ENCODE measurements at places on chromosomes 6 and 20.

GRCh38 chr20:33437141-33437911 is 6.2 kb downstream of the SNTA1 start:
- no peak for DNase-seq

DNA sequence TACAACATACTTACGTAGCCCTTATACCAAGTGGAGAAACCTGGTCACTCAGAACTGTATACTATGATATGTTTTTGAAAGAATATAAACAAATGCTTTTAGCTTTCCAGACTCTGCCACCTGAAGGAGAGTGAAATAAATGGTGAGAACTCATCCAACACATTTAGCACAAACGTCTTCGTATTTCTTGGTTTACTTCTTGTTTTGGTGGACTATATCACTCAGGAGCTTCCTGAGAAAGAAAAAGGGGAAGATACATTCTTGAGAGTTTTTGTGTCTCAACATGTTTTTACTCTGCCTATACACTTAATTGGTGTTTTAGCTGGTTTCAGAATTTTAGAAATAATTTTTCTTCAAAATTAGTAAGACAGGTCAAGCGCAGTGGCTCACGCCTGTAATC is 19.4 kb upstream of the CTAGE9 start:
- no peak for DNase-seq

DNA sequence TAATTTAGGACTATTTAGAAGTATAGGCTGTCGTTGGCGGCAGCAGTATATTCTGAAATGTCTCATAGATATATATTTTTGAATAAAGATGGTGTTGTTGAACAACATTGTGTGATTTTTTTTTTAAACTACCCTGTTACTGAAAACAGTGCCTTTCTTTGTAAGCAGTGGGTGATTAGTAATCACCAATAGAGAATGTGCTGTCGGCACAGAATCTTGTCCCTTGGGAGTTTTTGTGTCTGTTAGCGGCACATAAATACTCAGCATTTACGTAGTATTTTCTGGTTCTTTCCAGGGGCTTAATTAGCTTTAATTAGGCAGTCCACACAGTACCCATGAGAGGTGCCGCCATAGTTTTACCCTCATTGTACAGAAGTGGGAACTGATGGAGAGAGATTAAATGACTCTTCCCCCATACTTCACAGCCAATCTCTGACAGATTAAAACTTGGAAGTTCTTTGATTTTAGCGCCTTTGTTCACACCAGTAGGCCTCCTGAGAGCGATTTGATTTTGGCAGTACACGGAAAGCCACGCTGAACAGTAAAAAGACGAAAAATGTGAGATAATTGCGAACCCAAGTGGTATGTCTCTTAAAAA is 58.8 kb downstream of the RPRD1B start:
- DNase-seq: no peak

GRCh38 chr20:48056218-48056617 is 270.9 kb upstream of the SULF2 start:
- no peak for DNase-seq

DNA sequence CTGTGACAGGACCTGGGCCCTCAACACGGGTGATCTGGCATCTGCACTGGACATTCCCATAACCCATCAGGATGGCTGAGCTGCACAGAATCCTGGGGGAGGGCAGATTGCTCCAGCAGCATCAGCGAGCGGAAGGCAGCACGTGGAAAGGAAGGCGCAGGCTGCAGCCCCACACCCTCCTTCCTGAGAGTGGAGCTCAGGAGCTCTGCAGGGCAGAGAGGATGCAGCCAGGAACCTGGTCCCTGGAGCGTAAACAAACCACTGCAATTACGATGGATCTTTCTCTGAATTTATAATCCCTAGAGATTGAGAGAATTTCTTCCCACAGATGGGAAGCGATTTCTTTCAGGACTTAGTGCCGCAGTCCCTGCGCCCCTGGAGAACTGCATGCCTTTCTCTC is 39.7 kb upstream of the EMILIN3 start:
- no peak for DNase-seq

- peak; percentile 94 for DNase-seq
Measured at GRCh38 chr20:634148-634925, 18.7 kb downstream of the SRXN1 start.

GRCh38 chr6:128925765-128926164 is 42.8 kb downstream of the LAMA2 start:
- DNase-seq: no peak

DNA sequence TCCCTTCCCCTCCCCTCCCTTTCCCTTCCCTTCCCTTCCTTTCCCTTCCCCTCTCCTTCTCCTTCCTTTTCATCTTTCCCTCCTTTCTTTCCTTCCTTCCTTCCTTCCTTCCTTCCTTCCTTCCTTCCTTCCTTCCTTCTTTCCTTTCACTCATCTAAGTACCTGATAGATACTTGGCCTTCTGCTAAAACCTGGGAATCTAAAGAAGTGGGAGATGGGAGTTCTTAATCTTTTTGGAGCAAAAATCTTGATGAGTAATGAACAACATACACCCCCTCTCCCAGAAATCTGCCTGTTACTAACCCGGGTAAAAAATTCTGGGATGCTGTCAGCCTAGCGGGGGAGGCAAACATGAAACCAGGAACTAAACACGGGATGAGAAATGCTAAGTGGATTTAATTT is 100.7 kb downstream of the VEGFA start:
- DNase-seq: no peak

- no peak for DNase-seq
Measured at GRCh38 chr6:50380406-50381098, 330.8 kb upstream of the DEFB112 start.

DNA sequence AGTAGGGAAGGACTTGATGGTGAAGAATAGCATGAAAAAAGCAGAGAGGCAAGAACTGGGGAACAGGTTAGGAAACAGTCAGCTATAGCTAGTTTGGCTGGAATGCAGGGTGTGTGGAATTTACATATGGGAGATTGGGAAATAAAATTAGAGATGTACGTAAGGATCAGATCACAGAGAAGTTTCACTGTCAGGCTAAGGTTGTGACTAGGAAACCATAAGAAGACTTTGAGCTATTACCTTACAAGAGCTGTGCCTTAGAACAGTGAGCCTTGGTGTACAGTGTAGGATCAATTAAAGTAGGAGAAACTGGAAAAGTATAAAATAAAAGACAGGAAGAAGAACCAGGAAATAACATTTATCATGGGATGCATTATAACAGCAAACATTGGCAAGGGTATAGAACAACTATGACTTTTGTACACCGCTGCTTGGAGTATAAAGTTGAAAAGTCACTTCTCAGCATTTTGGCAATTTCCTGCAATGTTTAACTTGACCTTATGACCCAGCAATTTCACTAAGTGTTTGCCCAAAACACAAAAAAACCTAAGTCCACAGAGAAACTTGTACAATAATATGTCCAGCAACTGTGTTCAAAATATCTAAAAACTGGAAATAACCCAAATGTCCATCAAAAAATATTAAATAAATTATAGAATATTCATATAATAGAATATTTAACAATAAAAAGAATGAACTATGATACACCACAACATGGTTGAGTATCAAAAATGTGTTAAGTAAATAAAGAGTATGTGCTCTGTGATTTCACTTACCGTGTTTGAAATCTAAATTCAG is 31.2 kb upstream of the SPTLC3 start:
- no peak for DNase-seq

DNA sequence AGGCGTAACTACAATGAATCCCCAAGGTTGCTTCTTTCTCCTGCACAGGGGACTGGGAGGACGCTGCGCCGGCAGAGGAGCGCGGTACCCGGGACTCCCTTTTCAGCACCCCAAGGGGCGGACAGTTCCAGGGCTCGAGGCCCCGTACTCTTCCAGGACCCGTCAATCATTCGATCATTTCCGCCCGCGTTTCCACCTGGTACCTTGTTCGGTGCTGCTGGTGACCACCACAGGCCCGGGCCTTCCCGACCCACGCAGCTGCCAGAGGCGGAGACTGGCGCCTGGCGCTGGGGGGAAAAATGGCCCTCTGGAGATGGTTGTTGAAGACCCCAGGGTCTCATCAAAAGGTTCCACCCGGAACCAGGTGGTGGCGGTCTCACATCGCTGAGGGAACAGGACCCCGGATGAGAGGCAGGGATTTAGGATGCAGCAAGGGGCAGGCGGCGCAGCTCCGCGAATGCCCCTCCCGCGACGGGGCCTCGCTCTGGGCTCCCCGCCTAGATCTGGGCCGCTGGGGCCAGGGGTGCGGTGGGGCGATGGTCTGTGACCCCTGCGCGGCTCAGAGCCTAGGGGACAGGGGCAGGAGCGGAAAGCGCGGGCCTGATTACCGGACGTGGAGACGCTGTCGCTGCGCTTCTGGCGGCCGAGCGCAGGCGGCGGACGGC is 744 bp downstream of the VSX1 start:
- DNase-seq: no peak

- no peak for DNase-seq
Measured at GRCh38 chr6:8321671-8322404, 113.5 kb downstream of the SLC35B3 start.

- DNase-seq: no peak
Measured at GRCh38 chr6:144377586-144378210, 92.6 kb downstream of the UTRN start.

DNA sequence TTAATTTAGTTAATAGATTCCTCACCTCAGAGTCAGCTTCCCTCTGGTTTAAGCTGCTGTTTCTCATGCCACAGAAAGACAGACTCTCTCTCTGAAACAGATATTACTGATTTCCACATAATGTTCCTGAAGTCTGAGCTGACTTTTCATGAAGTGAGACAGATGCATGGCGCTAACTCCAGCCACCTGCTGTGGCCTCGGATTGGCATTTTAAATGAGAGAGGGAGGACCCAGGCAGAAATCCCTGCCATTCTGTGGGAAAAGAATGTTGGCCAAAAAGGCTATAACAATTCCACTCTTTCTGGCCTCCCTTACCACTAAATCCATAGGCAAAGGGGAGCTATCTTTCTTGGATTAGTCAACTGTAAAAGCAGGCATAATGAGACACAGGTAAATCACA is 354.1 kb upstream of the CDH4 start:
- no peak for DNase-seq

- DNase-seq: peak; percentile 59
Measured at GRCh38 chr6:107152638-107153430, 37.5 kb upstream of the BEND3 start.

GRCh38 chr6:81093051-81093450 is 659.4 kb downstream of the TENT5A start:
- no peak for DNase-seq

- no peak for DNase-seq
Measured at GRCh38 chr20:48026981-48027592, 241.8 kb upstream of the SULF2 start.

DNA sequence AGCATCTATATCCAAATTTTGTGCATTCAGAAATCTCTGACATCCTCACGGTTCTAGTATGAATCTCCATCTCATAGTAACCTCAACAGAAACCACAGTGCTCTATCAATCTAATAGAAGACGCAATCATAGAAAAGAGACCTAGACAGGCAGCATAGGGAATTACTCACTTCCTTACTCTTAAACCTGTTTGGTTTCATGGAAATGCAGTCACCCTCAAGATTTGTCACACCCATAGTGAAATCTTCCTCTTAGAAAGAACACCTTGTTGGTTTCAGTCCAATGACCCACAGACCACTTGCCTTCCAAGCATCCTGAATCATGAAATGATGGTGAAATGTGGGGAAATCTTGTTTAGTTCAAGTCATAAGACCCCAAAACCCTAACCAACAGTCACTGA is 166.1 kb upstream of the PRDM1 start:
- DNase-seq: no peak

DNA sequence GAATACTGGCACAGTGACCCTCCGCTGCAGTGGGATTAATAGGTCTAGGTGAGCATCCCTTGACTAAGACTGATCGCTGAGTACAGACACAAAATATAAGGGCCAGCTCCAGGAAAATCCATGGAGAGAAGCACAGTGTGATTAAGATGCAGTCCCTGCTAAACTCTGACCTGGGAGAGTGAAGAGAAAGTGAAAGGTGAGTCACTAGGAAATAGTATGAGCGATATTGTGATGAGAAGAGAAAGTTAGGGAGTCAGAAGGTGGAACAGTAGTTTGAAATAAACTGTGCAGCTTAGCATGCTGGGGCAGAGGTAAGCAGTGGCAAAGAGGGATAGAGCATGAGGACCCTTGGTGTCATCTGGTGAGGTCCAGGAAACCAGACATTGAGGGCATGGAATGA is 278.6 kb upstream of the MAP3K7 start:
- DNase-seq: no peak

DNA sequence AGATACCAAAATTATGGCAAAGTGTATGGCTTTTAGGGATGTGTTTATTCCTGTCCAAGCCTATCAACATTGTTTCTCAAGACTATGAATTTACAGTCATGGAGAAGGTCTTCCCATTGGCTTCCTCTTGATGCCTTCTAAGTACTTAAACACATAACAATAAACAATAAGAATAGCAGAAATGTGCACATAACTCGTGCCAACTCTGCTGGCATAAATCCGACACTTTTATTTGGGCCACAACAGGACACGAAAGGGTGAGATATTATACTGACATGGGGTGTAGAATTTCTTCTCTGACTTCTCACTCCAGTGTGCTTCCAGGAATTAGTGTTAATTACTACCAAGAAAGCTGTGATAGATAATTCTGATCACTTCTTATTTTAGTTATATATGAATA is 695.9 kb upstream of the SLC35B3 start:
- DNase-seq: no peak

- no peak for DNase-seq
Measured at GRCh38 chr6:140542863-140543262, 1168.4 kb upstream of the CITED2 start.

- DNase-seq: no peak
Measured at GRCh38 chr20:6663751-6664388, 103.6 kb upstream of the BMP2 start.

- DNase-seq: no peak
Measured at GRCh38 chr6:133499662-133500061, 258.5 kb downstream of the EYA4 start.

GRCh38 chr6:16511040-16511660 is 250.1 kb downstream of the ATXN1 start:
- peak; percentile 22 for DNase-seq

DNA sequence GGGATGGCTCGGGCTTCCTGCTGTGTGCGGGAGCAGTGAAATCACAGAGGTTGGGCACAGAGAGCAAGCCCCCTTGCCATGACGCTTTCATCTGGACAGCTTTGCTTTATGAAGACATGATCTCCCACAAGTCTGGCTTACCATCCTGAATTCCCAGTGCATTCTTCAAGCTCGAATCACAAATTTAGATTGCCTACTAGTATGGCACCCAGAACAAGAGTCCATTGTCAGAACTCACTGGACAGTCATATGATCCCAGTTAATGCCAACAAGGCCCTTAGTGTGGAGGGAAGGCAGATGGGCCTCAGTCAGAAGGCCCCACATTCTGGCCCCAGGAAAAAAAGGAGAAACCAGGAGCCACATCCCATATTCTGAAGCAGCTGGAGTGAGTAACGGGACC is 147.3 kb upstream of the FOXQ1 start:
- no peak for DNase-seq
